Bronchial epithelial cell (primary cell): ENCODE measurements at places on chromosomes 2 and 18.

DNA sequence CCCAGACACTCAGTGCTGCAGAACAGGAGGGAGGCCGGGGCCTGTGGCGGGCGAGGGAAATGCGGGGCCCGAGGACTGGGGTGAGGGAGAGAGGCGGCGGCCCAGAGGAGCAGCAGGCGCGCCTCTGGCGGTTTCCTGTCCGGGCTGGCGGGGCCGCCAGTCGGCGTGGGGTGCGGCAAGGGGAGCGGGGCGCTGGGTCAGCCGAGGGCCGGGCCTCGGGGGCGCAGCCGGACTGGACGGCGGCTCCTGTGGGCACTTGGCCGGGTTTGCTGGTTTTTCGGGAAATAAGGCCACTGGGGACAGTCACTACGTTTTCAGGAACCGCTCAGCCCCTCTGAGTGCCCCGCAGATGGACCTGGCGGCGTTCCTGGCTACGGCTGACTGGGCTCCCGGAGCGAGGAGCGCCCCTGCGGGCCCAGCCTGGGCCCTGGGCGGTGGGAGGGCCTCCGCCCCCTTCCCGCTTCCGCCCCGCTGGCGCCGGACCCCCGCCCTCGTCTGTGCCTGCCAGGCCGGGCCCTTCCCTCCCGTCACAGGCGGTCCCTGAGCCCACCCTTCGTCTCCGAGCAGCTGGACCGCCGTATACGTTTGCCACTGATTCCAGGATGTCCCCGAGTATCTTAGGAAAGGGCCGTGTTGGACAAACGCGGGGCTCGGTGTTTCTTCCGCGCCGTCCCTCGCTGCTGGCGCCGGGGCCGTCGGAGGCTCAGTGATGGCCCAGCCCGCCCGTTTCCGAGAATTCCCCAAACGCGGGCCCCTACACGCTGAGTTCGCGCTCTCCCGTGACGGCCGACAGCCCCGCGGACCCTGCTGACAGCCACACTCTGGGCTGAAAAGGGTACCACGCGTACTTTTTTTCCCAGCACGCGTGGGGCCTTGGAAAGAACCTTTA is 84.6 kb downstream of the FAM210A start:
- no peak for DNase-seq

- no peak for DNase-seq
Observed at GRCh38 chr18:79692886-79693285, 13.3 kb downstream of the CTDP1 start.

GRCh38 chr2:186995092-186995491 is 146.1 kb upstream of the ZSWIM2 start:
- peak; percentile 77 for DNase-seq

DNA sequence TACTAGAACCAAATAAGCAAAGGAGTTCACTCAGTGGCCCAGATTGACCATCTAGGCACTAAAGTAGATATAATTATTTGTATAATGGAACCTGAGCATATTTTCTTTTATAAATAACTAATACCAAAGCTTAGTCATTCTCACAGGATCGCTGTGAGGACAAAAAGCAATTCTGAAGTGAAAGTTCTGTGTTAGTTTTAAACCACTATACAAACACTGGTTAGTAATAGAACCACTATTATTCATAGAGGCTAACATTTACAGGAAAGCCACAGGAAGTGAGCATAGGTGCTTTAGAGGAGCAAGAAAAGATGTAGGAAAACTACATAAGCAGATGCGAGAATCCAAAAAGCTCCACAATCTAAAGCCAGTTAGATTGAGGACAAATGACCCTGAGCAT is 364.7 kb downstream of the XIRP2 start:
- DNase-seq = peak; percentile 74

DNA sequence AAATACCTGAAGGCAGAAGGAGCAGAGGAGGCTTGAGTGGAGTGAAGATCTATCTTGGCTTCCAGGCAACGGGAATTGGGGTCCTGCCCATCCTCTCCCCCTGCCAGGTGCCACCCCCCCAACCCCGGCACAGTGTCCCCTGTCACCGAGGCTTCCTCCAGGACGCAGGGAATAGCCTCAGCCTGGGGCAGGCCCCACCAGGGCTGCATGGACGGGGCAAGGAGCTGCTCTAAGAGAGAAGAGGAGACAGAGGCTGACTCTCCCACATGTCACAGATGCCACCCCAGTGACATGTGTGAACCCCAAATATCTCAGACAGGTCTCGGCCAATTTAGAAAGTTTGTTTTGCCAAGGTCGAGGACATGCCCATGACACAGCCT is 42.1 kb downstream of the PXDN start:
- no peak for DNase-seq

DNA sequence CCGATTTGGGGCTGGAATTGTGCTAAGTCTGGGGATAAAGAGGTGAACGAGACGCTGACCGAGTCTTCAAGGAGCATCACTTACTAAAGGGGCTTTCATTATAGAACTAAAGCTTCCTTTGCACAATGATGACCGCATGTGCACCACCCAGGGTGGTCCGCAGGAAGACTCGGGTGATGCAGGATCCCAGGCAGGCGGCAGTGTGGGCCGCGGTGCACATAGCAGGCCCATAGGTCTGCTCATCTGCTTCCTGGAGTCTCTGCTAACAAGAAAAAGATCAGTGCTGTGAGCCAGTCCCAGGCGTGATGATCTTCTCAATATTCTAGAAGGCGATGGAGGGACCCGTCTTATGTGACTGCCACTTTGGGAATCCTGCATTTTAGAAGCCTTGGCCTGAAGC is 122.8 kb downstream of the PXDN start:
- no peak for DNase-seq

- DNase-seq = no peak
Observed at GRCh38 chr2:191489177-191489576, 188.8 kb upstream of the NABP1 start.
